NCI-H1694 treated with DMSO at 0.1 percent for 48 hours (cell line): ENCODE measurements at places on chromosomes 3 and 15.

DNA sequence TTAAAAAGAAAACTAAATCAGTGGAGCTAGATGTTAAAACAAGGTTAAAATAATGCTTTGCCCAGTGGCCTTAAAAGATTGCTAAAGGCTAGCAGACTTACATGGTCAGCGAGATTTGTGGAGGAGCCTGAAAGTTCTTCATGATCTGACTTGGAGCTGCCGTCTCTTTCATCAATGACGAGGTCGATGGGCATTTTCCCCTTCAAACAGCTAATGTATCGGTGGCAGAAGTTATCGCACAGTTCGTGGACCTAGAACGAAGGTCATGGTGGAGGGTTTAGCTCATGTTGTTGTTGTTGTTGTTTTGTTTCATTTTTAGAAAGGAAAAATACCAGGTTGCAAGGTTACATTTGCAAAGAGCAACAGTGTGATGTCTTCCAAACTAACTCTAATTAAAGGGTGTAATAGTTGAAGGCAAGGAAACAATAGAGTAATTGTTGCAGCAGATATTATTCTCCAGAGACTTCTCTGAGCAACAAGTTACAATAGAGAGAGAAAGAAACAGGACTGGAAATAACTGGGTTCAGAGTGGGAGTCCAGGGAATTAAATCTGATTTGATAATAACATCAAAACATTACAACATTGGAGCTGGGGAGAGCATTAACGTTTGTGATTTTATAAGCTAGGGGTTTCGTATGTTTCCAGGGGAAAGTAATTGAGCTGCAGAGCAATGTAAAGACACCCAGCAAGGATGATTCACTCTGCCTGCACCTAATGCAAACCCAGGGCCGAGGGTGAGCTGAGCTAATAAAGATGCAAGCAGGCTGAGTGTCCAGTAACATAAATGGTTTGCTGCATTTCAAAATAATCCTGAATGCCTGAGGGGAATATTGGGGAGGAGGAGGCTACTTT lies 6.6 kb downstream of the MEIS2 start:
- DNase-seq = no peak

GRCh38 chr3:171566803-171567422 lies 106.7 kb upstream of the TNIK start:
- DNase-seq = peak; percentile 65

- peak; percentile 29 for DNase-seq
Measured at GRCh38 chr15:63599401-63600000, 2.3 kb downstream of the FBXL22 start.

DNA sequence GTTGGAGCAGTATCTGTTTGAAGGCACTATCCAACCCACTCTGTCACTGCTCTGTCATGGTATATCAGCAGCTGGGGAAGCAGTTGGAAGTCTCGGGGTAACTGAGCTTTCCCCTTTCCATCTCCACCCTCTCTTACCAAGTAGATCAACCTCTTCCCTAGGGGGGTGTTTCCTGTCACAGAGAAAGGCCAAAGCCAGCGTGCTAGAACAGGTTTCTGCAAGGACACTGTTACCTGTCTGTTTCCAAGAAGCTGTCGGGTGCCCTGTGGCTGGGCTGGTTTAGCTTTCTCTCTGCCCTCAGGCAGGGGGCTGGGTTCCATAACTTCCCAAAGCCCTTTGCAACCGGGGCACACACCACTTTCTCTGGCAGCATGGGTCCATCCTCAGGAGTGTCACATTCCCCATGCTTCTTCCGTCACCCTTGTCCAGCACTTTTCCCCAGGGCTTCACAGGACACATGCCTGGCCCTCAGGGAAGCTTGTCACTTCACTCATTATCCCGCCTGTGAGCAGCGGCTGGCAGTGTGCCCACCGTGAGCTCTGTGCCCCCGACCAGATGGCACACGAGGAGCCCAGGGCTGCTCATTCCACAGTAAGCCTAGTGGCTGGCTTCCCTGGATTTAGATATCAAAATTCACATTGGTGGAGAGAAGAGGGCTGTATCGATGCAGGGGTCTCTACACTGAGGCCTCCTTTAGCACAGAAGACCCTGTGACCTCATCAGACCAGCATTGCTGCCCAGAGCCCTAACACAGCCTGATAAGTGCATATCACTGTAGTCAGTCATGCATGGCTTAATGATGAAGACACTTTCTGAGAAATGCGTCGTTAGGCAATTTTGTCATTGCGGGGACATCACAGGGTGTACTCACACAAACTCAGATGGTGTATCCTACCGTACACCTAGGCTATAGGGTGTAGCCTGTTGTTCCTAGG lies 205.8 kb downstream of the SLCO3A1 start:
- peak; percentile 76 for DNase-seq

DNA sequence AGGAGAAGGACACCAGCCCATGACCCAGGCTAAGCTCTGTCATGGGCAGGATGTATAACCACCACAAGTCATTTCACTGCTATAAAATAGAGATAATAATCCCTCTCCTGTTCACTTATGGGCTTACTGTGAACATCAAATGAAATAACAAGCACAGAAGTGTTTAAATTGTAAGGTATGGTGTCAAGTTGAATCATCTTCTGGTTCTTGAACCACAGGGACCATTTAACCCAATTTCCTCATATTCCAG lies 44.3 kb upstream of the TLE3 start:
- no peak for DNase-seq

GRCh38 chr3:64559588-64559987 lies 128.2 kb downstream of the ADAMTS9 start:
- DNase-seq = no peak

DNA sequence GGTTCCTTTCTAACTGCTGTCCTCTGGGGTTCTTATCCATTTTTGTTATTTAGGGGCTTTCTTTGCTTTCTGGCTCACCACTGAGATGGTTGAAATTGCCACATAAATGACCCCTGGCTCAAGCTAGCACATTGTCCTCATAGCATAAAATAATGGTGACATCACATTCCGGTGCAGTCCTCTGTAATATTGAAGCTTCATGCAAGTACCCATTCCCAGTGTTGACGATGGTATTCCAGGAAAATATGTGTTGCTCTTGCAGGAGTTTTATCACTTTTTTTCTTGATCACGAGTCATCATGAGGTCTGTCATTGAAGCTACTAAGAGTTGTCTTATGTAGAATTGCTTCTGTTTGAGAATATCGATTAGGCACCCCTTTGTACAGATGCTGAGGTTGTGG lies 56.1 kb downstream of the CRTC3 start:
- DNase-seq = no peak

DNA sequence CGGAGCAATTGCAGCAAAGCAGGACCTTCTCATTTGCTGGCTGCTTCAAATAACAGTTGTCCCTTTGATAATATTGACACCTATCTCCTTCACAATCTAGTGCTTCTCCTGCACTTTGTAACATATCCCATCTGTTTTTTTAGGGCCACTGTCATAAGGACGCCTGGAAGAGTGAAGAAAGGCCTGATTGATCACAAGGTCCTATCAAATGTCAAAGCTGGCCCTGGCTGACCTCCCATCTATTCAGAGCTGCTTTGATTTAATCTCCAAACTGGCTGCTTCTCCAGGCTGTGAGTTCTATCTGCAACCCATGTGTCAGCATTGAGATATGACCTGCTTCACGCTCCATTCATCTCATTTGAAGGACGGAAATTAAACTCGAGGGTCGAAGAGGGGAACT lies 601.2 kb upstream of the KCNMB2 start:
- DNase-seq = no peak

DNA sequence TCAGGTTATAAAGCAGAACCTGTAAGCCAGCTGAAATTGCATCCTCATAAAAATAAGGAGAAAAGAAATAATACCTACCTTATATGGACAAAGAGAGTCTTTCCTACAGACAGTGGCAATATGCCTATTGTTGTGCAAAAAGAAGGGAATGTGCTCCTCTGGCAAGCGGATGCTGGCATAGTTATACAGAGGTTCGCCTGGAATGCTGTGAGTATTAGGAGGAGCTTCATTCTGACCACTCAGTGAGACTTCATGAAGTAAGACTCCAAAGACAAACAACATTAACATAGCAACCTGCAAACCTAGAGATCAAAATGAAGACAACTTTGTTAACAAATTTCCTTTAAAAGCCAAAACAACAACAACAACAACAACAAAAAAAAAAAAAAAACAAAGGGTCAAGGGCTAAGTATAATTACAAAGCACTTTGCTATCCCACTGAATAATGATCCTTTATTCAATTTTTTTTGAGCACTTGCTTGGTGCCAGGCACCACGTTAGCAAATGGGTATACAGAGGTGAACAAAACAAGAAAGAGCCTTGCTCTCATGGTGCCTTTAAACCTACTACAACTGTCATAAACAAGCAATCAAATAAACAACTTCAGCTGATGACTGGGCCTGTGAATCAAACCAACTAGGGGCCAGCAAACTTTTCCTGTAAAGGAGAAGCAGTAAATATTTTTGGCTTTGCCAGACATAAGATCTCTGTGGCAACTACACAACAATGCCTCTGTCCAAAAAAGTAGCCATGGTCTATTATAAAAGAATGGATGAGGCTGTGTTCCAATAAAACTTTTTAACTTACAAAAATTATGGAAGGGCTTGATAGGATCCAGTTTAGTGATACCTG lies 3.7 kb downstream of the EOGT start:
- no peak for DNase-seq

- no peak for DNase-seq
Measured at GRCh38 chr3:42546691-42547213, 35.0 kb downstream of the SEC22C start.

DNA sequence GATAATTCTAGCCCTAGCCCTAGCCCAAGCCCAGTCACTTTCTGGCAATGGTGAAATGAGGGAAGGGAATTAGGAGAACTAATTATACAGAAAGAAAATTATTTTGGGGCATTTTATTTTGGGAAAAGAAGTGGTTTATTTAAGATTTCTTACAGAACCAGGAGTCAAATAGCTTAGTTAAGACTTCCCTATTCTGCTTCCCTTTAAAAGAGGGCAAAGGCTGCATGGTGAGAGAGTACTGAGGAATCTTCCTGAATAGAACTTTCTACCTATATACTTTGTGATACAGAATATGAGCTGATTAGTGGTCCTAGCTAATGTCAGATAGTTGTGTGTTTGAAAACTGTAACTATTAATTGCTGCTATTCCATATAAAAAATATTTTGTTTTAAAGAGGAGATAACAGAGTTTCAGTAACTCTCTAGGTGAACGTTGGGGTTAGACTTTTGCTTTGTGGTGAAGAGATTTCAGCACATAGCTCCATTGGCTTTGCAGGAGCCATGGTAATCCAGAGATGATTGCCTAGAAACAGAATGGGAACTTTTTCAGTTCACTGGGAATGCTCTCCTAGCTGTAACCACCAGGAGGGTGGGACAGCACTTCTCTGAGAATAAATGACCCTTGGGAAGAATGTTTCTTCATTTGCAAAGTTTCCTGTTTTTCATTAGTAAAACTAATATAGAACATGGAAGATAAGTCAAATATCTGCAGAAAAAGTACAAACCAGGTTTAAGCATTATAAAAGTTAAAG lies 5.3 kb upstream of the GCSAM start:
- no peak for DNase-seq

DNA sequence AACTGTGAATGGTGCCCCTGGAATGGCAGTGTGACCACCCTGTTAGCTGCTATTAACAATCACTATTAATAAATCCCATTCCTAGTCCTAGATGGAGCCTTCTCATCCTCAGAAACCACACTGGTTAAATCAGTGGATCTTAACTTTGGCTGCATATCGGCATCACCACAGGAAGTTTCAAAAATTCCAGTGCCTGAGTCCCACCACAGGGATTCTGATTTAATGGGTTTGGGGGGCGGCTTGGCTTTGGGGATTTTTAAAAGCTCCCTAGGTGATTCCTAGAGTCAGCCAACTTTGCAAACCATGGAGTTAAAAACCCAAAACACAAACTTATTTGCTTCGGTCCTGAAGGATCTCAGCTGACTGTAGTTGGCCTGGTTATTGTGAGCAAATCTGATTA lies 3.1 kb downstream of the FAM107A start:
- DNase-seq = no peak

DNA sequence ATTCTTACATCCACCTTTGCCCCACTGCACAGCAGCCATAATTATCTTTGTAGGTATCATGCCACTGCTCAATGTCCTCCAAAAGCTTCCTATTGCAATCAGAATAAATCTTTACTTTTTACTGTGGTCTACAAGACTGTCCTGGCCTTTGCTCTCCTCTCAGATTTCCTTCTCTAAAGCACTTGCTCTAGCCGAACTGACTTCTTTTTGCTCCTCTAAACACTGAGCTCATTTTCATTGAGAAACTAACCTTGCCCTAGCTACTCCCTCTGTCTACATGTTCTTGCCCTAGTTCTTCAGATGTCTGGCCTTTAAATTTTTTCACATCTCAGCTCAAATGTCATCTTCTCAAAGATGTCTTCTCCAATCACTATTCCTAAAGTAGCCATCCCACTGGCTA lies 342.8 kb downstream of the TBC1D5 start:
- DNase-seq = no peak

- no peak for DNase-seq
Measured at GRCh38 chr3:187758318-187758955, 13.2 kb upstream of the BCL6 start.

GRCh38 chr15:53830707-53831386 lies 71.4 kb upstream of the WDR72 start:
- no peak for DNase-seq

DNA sequence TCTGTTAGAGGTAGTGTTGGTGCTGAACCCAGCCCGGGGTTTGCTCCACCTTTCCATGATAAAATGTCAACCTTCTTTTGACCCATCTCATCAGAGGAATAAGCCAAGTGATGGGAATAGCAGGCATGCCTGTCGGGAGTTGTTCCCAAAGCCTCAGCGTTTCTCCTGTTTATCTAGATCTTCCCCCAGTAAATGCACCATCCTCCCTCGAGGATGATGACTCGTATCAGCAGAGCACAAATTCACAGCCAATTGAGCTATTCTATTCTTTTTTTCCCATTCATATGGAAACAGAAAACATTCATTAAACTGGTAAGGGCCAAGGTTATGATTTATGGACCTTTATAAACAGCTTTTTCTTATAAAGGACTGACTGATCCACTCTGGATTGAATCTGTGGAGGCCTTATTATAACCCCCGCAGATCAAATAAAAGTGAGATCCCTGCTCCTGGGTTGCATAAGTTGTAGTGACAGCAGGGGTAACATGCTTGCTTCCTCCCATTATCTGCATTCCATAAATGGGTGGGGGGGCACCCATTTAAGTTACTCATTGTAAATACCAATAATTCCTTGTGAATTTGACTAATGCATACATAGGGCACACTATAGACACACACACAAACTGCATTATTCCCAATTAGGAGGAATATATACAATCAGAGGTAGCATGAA lies 207.3 kb downstream of the PLCL2 start:
- no peak for DNase-seq
